Activated CD4-positive, alpha-beta T cell treated with anti-CD3 and anti-CD28 coated beads, Interleukin-2, amount 10 ng/mL, durations not matched to agents 7 days and 5 days (primary cell): ENCODE measurements at places on chromosomes 7 and 10.

- DNase-seq = peak; percentile 64
Measured at GRCh38 chr7:774161-775109, 47.4 kb upstream of the PRKAR1B start.

GRCh38 chr7:84194484-84195271 is at the start of gene SEMA3A:
Gene SEMA3A, minus strand, starts transcription at chr7:84194789. Its CDS starts 203 bp downstream, at chr7:84194586.
- peak; percentile 19 for DNase-seq

- no peak for DNase-seq
Measured at GRCh38 chr7:30848121-30848855, 63.4 kb upstream of the AQP1 start.

DNA sequence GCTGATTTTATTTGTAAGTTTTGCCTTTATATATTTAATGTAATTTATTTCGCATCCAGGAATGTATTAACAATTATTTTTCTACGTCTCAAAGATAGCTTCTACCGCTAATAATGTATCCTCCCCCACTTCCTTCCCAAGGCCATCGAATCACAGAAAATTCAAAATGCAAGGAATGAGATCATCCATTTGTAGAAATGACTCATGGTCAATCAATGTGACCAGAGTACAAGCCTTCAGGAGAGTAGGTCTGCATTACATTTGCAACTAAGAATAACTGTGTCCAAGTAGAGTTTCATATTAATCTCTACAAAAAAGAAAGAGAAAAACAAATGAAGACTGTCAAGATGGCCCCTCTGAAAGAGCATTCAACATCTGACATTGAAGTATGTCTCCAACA is 205.9 kb upstream of the PHF14 start:
- no peak for DNase-seq

- DNase-seq = no peak
Measured at GRCh38 chr10:117934477-117934876, 112.3 kb downstream of the RAB11FIP2 start.

- no peak for DNase-seq
Measured at GRCh38 chr7:26083113-26083512, 68.9 kb upstream of the NFE2L3 start.

GRCh38 chr7:23121165-23121564 is 15.6 kb downstream of the KLHL7 start:
- DNase-seq = no peak

DNA sequence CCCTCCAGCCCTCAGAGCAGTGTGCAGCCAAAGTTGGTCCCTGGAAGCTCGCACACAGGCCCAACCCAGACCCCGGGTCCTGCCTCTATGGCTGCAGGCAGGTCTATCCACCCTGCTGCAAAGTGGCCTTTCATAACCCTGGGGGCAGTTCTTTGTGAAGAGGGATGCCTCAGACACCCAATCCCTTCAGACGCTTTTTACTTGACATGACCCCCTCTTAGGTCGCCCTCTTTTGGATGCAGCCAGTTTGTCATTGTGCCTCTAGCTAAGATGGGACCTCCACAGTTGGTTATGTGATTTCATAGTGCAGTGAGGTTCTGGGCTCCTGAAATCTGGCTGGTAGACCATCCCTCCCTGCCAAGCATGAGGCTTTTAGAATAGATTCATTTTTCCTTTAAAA is 27.3 kb downstream of the SMKR1 start:
- no peak for DNase-seq

- no peak for DNase-seq
Measured at GRCh38 chr7:45872116-45873034, 507 bp downstream of the CCDC201 start.

- DNase-seq = no peak
Measured at GRCh38 chr7:139763330-139763729, 14.5 kb downstream of the HIPK2 start.

DNA sequence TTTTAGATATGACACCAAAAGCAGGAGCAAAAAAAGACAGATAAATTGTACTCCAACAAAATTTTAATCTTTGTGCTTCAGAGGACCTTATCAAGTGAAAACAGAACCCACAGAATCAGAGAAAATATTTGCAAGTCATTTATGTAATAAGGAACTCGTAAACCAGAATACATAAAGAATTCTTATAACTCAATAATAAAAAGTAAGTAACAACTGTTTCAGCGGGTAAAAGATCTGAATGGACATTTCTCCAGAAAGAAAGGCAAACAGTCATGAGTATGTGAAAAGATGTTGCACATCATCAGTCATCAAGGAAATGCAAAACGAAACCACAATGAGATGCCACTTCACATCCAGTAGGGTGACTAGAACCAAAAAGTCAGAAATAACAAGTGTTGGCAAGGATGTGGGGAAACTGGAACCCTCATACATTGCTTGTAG is 167.7 kb upstream of the KCTD7 start:
- DNase-seq = no peak

DNA sequence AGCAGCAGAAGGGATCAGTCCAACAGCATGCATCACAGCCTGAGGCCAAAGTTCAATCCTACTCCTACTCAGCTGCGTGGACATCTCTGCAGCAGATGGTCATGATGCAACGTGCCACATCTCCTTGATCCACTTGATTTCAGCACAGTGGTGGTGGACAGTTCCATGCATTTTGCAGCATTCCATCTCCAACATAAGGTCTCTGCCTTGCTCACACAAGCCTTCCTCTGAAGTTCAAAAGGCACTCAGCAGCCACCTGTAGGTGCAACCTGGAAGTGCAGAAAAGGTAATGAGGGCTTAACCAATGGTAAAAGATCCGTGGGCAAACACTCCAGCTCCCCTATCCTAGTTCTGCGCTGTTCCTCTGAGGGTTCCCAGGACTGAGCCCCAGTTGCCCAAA is 57.5 kb upstream of the CHCHD3 start:
- DNase-seq = no peak
